ENCODE measurements at places on chromosomes 5 and 9. TPM values are rescaled to one million over a fixed set of nuclear protein-coding genes. Genes with fewer than 3 reads are reported as not detected.

GRCh38 chr9:34580358-34580757 lies 9.2 kb downstream of the CNTFR start:
- no peak overlapping the region for H3K27ac ChIP-seq
- H3K36me3 ChIP-seq: no peaks in the 10 kb centered on the region
- H3K27me3 ChIP-seq: peaks cover 85% of the 10 kb centered on the region
- no peak overlapping the region for H3K4me3 ChIP-seq

- no peaks in the 10 kb centered on the region for H3K36me3 ChIP-seq
- H3K27me3 ChIP-seq: no peaks in the 10 kb centered on the region
- H3K4me1 ChIP-seq: no peaks in the 10 kb centered on the region
These were observed 199.1 kb upstream of the SLC30A5 start for GRCh38 chr5:68894673-68895072.

DNA sequence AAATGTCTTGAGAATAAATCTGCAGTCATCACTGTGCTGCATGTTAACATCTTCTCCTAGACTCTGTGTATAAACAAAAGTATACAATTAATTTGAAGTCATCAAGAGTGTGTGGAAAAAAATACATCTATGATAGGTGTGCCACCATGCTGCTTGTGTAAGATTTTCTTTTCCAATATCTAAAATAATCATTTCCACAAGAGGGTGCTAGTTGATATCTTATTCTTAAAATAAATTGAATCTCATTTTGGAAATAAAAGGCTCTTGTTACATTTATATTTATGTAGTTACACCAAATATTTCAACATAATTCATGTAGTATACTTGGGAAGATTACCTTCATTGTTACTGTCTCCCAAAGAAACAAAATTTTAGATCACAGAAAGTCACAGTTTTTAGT lies 14.1 kb upstream of the MOCS2 start:
- H3K4me3 ChIP-seq: no peak overlapping the region
- H3K27me3 ChIP-seq: no peaks in the 10 kb centered on the region
- H3K4me1 ChIP-seq: no peaks in the 10 kb centered on the region
- H3K36me3 ChIP-seq: no peaks in the 10 kb centered on the region
- no peak for DNase-seq

GRCh38 chr5:16780325-16780724 lies 155.8 kb downstream of the MYO10 start:
- H3K4me3 ChIP-seq: no peak overlapping the region
- H3K27ac ChIP-seq: no peak overlapping the region
- no peaks in the 10 kb centered on the region for H3K36me3 ChIP-seq
- H3K27me3 ChIP-seq: no peaks in the 10 kb centered on the region
- DNase-seq: no peak

DNA sequence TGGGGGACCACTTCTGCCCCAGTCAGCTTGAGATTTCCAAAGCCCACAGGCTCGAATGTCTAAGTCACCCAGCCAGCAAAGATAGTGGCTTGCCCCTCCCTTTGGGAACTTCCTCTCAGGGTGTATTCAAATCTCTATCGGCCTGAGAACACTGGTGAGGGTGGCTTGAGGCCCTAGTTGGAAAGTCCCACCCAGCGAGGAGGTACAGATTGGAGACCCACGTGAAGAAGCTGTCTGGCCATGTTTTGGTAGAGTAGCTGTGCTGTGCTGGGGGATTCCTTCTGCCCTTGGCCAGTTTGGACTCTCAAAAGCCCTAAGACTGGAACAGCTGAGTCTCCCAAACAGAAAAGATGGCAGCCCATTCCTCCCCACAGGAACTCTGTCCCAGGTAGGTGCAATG lies 172.7 kb upstream of the RIOK2 start:
- no peaks in the 10 kb centered on the region for H3K27me3 ChIP-seq
- H3K4me1 ChIP-seq: no peaks in the 10 kb centered on the region
- no peak overlapping the region for H3K27ac ChIP-seq
- no peak for DNase-seq
- no peak overlapping the region for H3K4me3 ChIP-seq

DNA sequence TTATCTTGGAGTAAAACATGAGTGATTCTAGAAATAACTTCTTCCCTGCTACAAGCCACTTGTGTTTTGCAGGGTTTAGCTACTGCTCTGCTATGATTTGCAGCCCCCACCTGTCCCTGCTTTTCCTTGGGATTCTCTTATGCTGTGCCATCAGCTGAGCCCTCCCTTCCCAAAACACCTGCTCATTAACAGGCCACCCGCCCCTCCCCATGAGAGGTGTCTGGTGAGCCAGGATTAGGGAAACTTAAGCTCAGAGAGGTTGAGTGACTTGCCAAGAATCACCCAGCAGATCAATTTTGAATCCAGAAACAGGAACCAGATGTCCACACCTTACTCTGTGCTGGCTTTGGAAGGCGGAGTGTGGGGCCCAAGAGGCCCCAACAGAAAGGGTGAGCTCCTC lies 111.7 kb upstream of the CXCL14 start:
- DNase-seq: no peak
- H3K36me3 ChIP-seq: no peaks in the 10 kb centered on the region
- H3K4me3 ChIP-seq: no peak overlapping the region
- no peaks in the 10 kb centered on the region for H3K27me3 ChIP-seq

DNA sequence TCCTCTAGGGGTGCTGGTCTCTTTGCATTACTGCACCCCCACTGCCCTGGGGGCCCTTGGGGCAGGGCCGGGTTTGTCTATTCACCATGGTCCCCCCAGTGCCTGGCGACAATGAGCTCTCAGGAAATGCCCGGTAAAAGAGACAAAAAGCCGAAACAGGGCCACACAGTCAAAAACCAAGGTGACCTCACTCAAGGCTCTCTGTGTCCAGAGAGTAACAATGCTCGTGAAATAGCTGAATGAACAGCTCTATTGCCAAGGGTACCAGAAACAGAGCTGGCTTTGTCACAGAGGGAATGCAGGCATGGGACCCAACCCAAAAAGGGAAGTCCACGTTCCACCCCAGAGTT lies 16.0 kb downstream of the SH3PXD2B start:
- DNase-seq: peak; percentile 72
- peak overlapping the region; percentile 67 for H3K27ac ChIP-seq
- H3K27me3 ChIP-seq: no peaks in the 10 kb centered on the region
- no peaks in the 10 kb centered on the region for H3K36me3 ChIP-seq

DNA sequence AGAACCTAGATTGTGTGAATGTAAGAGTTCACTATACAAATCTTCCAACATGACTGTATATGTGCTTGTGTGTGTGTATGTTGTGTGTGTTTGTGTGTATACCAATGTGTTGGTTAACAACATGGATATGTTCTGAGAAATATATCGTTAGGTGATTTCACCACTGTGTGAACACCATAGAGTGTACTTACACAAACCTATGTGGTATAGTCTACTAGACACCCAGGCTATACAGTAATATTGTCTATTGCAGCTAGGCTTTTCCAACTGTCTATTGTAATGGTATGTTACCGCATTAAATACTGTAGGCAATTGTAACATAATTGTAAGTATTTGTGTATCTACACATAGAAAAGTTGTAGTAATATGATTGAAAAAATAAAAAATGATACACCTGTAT lies 959.2 kb upstream of the SEMA6A start:
- DNase-seq: no peak
- H3K4me3 ChIP-seq: no peak overlapping the region
- H3K36me3 ChIP-seq: no peaks in the 10 kb centered on the region
- H3K27ac ChIP-seq: no peak overlapping the region

The EDIL3 gene
- total RNA-seq: 43.4 TPM

The ARL14EPL gene
- not detected for total RNA-seq

Measured in sigmoid colon (tissue), 7 donors.